RPMI7951 (cell line): ENCODE measurements at places on chromosomes 11 and 22. TPM values are rescaled to one million over a fixed set of nuclear protein-coding genes. Genes with fewer than 3 reads are reported as not detected.

Gene ACCSL
- not detected in 2 replicates for total RNA-seq

DNA sequence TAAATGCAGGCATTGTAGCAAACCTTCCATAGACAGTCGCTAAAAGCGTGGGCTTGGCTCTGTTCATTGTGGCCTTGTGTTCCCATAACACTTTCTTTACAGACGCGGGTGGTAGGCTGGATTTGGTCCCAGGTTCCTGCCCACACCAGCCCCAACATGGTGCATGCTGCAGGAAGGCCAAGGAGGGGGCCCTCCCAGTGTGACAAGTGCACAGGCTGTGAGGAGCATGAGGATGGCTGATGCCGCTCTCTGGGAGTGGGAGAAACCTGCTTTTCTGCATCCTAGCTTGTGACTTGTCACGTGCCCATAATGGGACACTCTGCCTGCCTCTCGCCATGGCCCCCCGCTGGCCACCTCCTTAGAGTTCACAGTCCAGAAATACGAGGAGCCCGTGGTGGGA, 161.8 kb upstream of the B3GAT1 start:
- no peak for DNase-seq

- peak; percentile 84 for DNase-seq
Measured at GRCh38 chr11:111942829-111943228, 5.7 kb downstream of the DIXDC1 start.

DNA sequence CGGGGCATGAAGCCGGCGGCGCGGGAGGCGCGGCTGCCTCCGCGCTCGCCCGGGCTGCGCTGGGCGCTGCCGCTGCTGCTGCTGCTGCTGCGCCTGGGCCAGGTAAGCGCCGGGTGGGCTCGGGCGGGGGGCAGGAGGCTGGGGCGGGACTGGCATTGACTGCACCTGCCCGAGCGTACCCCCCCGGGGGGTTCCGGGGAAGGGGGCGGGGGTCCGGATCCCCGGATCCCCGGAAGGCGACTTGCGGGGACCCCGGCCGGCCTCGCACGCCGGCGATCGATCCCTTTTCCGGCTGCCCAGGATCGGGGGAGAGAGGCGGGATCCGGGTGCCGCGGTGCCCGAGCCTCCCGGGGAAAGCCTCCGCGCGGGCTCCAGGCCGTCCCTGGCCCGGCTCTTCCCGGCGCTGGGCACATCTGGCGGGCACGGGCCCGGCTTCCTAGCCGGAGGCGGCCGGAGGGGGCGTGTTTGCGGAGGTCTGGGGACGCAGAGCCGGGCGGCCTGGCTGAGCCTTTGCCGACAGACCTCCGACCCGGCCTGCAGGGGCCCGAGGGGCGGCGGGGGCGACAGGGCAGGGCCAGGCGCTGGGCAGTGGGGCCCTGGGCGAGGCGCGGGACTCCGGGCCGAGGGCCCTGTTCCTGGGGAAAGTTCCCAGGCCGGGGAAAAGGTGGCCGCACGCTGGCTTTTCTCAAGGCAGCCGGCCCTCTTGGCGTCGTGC, 705 bp downstream of the PTPRJ start:
- DNase-seq, result peak; percentile 57
